Cardiac septum (tissue), 1 donor: ENCODE measurements at places on chromosomes 2 and 18. TPM values are rescaled to one million over a fixed set of nuclear protein-coding genes. Genes with fewer than 3 reads are reported as not detected.

The EIF5B gene
- 105 TPM for total RNA-seq

The FAM161A gene
- 1.9 TPM for total RNA-seq

The MAB21L4 gene
- total RNA-seq = not detected

The TIGD1 gene
- total RNA-seq = 2.5 TPM

The GNLY gene
- total RNA-seq = 2.3 TPM

The ARHGAP15 gene
- 6.8 TPM for total RNA-seq

The SH3RF3 gene
- 11.2 TPM for total RNA-seq

The TUBB8B gene
- not detected for total RNA-seq

The HNRNPLL gene
- total RNA-seq = 25.1 TPM

The CYTIP gene
- 2.5 TPM for total RNA-seq

The UGT1A1 gene
- not detected for total RNA-seq

The MYL12A gene
- 4,186 TPM for total RNA-seq

The NXPH2 gene
- not detected for total RNA-seq
